Cerebellar cortex (tissue), 1 donor: ENCODE measurements at places on chromosomes 1 and 21.

- DNase-seq = no peak
Measured at GRCh38 chr1:150560576-150561253, 11.5 kb downstream of the ADAMTSL4 start.

- DNase-seq = no peak
Measured at GRCh38 chr21:24183077-24183476, 1424.2 kb downstream of the MRPL39 start.

DNA sequence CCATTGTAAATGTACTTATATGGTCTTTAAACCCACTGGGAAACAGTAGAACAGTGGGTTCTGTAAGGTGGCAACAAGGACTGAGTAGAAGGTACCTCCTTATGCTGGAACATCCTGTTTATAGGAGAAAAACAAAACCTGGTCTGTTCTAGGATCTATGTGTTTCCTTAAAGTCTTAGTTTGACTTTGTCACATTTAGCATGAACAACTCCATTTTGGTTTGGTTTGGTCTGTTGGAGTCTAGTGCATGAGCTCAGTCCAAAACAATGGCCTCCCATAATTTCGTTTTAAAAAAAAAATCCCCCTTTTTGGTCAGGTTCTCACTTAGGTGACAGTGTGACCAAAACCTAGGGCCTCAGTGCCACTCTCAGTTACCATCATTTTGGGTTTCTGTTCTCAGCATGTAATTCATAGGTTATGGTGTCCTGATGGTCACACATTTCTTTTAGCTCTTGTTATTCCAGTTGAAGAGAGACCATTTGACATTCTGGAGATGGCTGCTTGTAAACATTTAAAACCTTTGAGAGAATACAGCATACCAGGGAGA lies 66.4 kb upstream of the IL12RB2 start:
- DNase-seq = no peak

DNA sequence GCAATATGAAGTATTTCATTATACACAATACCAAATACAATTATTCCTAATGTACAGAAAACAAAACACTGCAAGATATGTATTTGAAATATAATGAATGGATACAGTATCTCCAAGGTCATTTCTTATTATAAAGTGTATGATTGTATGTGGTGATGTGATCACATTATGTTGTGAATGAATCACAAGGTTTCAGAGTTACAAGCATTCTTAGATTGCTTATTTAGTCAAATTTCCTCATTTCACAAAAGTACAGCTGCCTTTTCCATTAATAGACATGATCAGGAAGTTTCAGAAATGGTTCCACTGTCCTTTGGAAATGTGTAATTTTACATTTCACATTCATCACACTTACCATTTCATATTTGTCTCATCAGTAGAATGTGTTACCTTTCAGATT lies 28.3 kb upstream of the NEK7 start:
- DNase-seq = no peak

DNA sequence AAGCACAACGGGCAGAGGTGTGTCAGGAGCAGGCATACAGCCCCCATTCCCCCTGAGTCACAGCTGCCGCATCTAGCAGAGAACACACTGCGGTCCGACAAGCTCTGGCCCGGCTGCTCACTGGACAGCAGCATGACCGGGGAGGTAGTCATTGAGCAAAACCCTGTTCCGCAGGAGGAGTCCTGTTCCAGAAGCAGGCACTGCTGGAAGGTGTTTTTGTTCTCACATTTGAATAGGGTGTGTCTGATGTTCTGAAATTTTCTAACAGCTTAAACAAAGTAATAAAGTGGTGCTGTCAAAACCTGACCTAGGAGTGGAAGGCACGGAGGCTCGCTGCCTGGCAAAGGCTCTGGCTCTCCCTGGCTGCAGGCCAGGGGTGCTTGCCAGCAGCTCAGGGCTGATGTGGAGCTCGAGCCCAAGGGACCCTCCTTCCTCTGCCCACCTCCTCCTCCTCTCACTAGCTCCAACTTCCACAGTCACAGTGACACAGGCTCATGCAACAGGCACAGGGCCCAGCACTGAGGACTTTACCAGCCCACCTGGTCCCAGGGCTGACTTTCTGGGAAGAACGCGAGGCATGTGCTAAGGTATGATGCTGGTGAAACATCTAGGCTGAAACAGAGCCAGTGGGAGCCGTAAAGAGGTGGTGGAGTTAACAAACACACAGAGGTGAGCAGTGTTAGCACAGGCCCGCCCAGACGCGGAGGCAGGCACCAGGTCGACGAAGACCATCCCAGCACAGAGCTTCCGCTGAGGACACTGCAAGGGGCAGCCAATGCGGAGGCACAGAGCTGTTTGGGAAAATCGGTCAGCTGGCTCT lies 118.6 kb upstream of the IFFO2 start:
- DNase-seq = no peak

DNA sequence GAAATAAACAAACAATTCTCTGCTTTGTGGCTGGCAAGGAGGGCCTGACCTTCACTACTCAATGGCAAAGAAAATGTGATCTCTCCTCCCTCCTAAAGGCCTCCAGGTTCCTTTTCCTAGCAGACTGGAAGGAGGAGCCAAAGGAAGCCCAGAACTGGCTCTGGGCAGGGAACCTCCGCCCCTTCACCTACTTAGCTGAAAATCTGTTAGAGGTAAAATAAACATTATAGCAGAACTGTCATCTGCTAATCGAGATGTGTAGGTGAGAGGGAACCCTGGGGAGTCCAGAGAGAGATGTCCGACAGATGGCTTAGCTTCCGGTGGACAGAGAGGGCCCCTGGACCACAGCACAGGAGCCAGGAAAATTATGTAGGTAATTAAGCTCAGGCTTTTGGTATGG lies 75.2 kb upstream of the KCNA3 start:
- peak; percentile 84 for DNase-seq

DNA sequence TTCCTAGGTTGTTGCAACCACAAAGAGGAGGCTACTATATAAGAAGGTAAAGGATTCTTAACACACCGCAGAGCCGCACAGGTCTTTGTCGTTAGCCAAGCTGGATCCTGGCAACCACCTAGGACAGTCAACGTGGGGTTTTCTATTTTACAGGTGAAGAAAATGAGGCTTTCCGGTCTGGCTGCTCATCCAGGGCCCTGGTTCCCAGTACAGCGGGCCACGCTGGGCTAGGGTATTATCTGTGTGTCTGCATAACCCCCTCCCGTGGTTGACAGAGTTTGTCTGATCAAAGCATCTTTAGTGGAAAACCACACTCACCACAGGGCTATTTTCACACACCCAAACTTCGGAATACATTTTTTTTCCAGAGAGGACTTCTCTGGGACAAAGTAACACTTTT lies 39.0 kb upstream of the PDE9A start:
- no peak for DNase-seq

DNA sequence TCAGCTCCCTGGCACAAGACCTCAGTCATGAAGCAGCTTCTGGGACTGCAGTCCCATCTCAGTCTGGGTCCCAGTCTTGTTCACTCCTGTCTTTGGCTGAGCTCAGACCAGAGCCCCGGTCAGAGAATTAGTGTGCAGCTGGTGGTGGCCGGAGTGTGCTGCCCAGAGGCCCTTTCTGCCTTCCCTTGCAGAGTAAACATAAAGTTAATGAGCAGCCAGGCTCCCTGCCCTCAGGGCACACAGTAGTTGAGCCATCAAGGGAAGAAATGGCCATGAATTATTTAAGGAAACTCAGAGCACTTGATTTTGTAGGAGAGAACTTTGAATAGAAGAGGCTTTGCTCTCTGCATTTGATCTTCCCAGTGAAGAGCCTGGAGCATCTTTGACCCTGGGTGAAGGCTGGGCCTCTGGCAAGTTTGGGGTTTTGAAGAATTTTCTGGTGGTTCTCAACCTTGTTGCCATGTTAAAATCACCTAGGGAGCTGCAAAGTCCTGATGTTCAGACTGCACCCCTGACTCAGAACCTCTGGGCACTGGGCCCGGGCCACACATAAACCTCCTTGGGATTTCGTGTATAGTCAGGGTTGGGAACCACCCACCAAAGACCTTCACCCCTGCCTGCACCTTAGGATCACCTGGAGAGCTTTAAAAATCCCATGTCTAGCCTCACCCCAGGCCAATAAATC lies 26.4 kb upstream of the SELENON start:
- DNase-seq = no peak

- DNase-seq = peak; percentile 55
Measured at GRCh38 chr1:158203693-158204457, 23.2 kb downstream of the CD1D start.

DNA sequence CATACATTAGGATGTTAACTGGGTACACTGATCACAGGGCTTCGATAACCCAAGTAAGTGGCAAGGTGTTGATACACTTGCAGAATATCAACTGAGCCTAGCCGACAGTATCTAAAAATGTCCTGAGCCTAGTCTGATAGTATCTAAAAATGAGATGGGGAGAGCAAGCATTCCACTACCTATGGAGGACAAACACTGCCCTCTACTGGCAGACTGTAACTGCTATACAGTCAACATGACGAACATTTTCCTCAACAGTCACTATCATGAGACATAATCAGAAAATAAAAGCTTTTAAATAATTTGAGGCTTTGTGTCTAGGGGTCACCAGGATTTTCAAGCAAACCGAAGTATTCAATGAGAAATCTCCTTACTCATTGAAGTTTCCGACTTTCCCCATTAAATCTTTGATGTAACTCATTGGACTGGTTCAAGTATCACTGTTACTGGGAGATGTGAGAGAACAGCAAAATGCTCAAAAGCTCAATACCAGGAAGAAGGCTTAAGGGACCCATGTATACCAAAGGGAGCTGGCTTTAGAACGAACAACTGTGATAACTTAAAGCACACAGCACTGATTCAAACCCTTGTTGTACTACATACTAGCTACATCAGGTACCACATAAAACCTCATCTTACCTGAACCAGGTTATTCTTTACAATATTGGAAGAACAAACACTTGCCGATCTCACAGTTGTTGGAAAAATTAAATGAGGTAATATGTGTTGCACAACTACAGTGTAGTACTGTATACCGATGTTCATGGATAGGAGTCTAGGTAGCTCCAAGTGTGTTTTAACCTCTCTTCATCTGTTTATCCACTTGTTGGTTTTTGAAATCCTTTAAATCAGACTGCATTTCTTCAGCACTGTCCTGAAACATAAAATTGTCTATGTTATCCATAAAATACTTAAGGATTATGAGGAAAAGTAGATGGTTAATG lies 31.1 kb upstream of the SLC45A3 start:
- DNase-seq = peak; percentile 88

DNA sequence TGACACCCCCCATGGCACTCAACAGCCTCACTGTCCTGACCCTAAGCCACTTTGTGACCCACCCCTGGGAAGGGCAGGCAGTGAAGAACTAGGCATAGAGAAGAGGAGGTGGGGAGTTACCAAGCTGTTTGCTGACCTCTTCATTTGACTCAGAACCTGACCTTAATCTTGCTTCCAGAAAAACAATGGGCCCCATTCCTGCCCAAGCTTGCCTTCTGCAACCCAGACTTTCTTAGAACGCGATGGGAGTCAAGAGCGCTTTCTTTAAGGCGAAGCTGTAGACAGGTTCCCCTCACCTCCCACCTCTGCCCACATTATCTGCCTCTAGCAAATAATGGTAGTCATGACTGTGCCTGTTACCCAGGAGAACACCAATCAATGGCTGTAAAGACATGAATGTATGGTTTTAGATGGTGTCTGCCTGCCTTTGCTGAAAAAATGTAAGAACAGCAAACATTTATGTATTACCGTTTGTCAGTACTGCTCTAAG lies 8.2 kb upstream of the CBR3 start:
- no peak for DNase-seq
